ENCODE measurements at places on chromosomes 13 and 19. TPM values are rescaled to one million over a fixed set of nuclear protein-coding genes. Genes with fewer than 3 reads are reported as not detected.

DNA sequence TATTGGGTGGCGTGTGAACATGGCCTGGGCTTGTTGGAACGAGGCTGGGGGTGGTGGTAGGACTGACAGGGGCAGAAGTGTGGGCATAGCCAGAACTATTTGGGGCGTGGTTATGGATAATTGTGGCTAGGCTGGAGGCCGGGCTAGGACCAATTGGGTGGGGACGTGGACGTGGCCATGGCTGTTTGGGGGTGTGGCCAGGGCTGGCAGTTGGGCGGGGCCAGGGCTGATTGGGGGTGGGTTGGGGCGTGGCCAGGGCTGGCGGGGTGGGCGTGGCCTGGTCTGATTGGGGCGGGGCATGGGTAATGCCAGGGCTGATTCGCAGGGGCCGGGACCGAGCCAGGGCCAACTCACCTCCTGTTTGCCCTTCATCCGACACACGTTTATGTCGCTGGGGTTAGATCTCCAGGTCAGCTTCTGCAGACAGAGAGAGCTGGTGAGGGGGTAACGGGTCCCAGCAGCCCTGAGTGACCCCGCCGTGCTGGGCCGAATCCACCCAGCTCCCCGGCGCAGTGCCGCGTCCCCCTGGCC lies 2.8 kb downstream of the SEMA6B start:
- H3K36me3 ChIP-seq = no peaks in the 10 kb centered on the region
- DNase-seq = no peak
- H3K4me1 ChIP-seq = peaks cover 7% of the 10 kb centered on the region
- no peak overlapping the region for H3K27ac ChIP-seq
- H3K4me3 ChIP-seq = no peak overlapping the region

DNA sequence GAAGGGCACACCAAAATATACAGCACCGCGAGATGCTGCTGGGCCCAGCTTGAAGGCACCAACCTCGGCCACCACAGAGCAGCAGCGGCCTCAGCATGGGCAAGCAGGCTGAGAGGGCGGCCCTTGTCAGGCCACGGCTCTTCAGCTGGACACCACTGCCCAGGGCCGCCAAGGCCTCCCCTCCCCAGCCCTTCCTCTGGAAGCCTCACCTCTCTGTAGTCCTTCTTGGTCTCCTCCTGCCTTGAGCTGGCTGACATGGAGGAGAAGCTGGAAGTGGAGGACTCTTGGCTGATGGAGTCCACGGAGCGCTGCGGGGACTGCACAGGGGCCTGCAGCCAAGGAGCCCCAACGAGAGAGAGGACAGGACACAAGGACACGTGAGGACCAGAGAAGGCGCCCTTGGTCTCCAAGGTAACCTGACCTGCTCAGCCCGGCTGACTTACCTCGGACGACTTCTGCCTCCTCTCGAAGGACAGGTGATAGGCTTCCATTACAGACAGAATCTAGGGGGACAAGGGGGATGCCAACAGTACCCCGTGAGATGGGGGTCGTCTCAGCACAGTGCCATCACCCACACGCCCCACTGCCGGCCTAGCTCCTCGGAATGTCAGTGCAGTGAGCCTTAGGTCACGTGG lies 38.2 kb downstream of the PDCD5 start:
- H3K27me3 ChIP-seq = no peaks in the 10 kb centered on the region
- no peak overlapping the region for H3K27ac ChIP-seq
- H3K36me3 ChIP-seq = peaks cover 73% of the 10 kb centered on the region
- DNase-seq = no peak

GRCh38 chr19:47780215-47780551 lies 1.7 kb downstream of the SELENOW start:
- no peak overlapping the region for H3K4me3 ChIP-seq
- H3K36me3 ChIP-seq = peaks cover 16% of the 10 kb centered on the region
- peaks cover 26% of the 10 kb centered on the region for H3K4me1 ChIP-seq
- DNase-seq = no peak
- no peak overlapping the region for H3K27ac ChIP-seq

DNA sequence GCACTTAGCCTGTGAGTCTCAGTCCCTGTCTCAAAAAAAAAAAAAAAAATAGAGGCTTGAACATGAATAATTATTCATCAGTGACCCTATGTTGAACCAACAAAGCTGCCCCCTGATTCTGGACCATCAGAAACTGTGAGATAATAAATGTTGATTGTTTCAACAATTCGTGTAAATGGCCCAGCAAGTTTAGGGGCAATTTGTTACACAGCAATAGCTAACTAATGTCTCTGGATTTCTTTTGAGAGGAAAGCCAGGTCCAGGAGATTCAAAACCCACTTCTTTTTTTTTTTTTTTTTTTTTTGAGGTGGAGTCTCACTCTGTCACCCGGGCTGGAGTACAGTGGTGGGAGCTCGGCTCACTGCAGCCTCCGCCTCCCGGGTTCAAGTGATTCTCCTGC lies 12.5 kb upstream of the TLE6 start:
- no peak overlapping the region for H3K4me3 ChIP-seq
- peaks cover 9% of the 10 kb centered on the region for H3K4me1 ChIP-seq
- H3K27ac ChIP-seq = no peak overlapping the region
- H3K27me3 ChIP-seq = no peaks in the 10 kb centered on the region
- no peaks in the 10 kb centered on the region for H3K36me3 ChIP-seq

DNA sequence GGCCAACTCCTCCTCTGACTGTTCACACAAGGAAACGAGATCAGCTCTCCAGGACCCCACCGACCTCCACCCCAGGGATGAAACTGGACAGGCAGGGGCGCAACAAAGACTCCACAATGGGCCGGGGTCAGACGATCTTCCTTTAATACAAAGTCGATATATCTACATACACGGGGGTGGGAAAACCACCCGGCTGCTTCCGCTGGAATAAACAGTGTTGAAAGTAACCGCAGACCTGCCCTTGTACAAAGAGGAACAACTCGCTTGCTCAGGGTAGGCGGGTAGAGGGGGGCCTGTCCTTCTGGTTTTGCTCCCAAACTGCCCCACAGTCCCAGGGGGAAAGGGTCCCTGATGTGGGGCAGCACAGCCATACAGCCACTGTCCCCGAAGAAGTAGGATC lies 135.2 kb downstream of the PTPRS start:
- no peaks in the 10 kb centered on the region for H3K27me3 ChIP-seq
- H3K4me1 ChIP-seq = peaks cover 14% of the 10 kb centered on the region
- H3K27ac ChIP-seq = no peak overlapping the region
- peak; percentile 50 for DNase-seq
- H3K4me3 ChIP-seq = no peak overlapping the region

GRCh38 chr13:98476538-98476966 lies 100.4 kb downstream of the STK24 start:
- peak overlapping the region; percentile 69 for H3K27ac ChIP-seq
- H3K27me3 ChIP-seq = no peaks in the 10 kb centered on the region
- H3K36me3 ChIP-seq = peaks cover 10% of the 10 kb centered on the region
- peak; percentile 58 for DNase-seq
- H3K4me1 ChIP-seq = peaks cover 36% of the 10 kb centered on the region

- no peaks in the 10 kb centered on the region for H3K36me3 ChIP-seq
- peak overlapping the region; percentile 29 for H3K4me3 ChIP-seq
- H3K27ac ChIP-seq = no peak overlapping the region
These were observed 64.1 kb downstream of the ZNF429 start for GRCh38 chr19:21569494-21569865.

GRCh38 chr13:47598340-47598911 lies 402.6 kb downstream of the SUCLA2 start:
- no peak overlapping the region for H3K27ac ChIP-seq
- no peaks in the 10 kb centered on the region for H3K27me3 ChIP-seq
- DNase-seq = no peak
- H3K4me1 ChIP-seq = no peaks in the 10 kb centered on the region
- H3K36me3 ChIP-seq = no peaks in the 10 kb centered on the region
- no peak overlapping the region for H3K4me3 ChIP-seq

DNA sequence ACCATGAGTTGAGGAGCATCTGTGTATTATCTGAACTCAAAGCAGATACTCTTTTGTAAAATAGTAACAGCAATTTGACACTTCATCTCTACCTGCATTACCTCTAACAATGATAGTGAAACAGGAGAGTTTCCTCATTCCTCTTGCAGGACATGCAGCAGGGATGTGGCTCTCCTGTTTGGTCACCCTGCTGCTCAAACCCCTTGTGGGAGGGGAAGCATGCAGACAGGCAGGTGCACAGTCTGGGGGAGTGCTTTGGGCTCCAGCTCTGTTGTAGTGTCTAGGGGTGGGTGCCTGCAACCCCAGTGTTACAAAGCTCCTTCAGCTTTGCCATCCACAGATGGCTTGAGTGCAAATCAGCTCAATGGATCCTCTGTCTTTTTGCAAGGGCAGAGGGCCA lies 827.6 kb downstream of the DACH1 start:
- H3K27ac ChIP-seq = no peak overlapping the region
- no peaks in the 10 kb centered on the region for H3K27me3 ChIP-seq
- H3K4me1 ChIP-seq = no peaks in the 10 kb centered on the region
- DNase-seq = no peak
- H3K4me3 ChIP-seq = no peak overlapping the region
- no peaks in the 10 kb centered on the region for H3K36me3 ChIP-seq

GRCh38 chr13:103716718-103717117 lies 650.5 kb upstream of the SLC10A2 start:
- no peak for DNase-seq
- H3K27me3 ChIP-seq = no peaks in the 10 kb centered on the region
- no peaks in the 10 kb centered on the region for H3K36me3 ChIP-seq
- no peaks in the 10 kb centered on the region for H3K4me1 ChIP-seq

Gene STARD13
- total RNA-seq = not detected

Gene F2RL3
- 0.39 TPM for total RNA-seq

Gene GIPC1
- 34.5 TPM for total RNA-seq

Gene MBD3L2
- not detected for total RNA-seq

Measured in natural killer cell (primary cell).